AG09319 (cell line): ENCODE measurements at places on chromosomes 2 and 18.
A peak's percentile ranks its signal among the peaks of the same experiment; 100 is the strongest.

DNA sequence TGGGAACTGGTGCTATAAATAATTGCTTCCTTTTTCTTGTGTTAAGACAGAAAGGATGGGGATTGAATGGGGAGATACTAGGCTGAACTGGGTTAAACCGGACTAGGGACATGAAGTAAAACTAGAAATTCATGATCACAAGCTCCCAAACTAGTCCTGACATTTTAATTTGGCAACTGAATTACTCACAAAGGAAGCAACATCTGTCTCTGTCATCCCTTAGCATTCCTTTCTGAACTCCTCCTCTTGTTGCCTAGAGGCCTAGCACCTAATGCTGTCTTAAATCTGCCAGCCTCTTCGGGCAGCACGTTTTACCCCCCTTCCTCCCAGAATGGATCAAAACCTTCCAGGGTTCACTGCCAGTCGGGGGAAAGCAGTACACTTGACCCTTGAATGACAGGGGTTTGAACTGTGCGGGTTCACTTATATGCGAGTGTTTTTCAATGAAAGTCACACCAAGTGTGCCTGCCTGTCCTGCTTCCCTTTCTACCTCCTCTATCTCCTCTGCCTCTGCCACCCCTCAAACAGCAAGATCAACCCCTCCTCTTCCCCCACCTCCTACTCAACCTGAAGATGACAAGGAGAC, 8.2 kb downstream of the KCTD1 start:
- no peak for DNase-seq

DNA sequence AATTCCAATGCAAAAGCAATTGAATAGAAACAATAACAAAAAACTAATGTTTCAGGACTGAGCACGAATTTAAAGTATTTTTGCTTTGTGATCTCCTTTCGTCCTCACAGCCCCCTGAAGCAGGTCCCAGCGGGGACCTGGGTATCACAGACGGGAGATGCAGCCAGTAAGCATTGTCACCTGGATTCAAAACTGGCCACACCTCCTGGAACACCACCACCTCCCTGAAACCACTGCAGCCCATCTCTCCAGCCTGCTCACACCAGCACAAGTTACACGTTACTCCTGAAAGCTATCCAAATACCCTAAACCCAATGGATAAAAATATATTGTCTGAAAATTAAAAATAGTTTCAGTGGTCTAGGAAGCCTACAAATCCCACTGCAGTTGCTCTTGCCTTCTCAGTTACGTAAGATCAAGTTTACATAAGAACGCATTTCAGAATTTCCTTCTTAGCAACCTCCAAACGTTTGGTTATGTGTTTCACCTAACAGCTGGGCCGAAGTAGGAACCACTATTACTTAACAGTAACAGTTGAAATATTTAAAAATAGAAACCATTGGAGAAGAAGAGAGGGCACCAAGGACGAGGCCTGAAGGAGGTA, 178.0 kb downstream of the HDAC4 start:
- DNase-seq: no peak

DNA sequence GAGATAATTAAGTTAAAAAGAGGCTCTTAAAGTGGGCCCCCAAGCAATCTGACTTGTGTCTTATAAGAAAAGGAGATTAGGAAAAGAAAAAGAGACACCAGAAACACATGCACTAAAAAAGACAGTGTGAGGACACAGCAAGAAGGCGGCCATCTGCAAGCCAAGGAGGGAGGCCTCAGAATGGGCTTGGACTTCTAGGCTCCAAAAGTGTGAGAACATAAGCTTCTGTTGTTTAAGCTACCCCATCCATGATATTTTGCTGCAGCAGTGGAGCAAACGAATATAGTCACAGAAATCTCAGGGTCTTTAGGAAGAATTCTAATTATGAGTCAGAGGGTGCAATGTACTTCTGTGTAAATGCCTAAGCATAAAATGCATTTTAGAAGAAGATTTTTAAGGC, 399.3 kb upstream of the MMADHC start:
- DNase-seq: no peak

DNA sequence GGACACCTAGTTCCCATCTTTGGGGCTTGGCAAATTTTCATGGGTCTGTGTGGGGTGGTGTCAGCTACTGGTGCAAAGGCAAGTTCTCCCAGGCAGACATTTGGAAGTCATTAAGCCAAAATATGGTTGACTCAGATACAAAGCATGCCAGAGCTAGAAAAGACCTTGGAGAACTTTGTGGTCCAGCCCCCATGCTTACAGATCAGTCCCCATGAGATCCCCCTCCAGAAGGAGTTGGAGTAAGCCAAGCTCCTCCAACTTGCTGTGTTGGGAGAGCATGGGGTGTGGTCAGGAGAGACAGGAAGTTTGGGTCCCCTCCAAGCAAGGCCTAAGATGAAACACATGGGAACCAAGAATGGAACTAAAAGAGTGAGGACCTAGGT, 224.5 kb downstream of the CYP26B1 start:
- DNase-seq: peak; percentile 82

DNA sequence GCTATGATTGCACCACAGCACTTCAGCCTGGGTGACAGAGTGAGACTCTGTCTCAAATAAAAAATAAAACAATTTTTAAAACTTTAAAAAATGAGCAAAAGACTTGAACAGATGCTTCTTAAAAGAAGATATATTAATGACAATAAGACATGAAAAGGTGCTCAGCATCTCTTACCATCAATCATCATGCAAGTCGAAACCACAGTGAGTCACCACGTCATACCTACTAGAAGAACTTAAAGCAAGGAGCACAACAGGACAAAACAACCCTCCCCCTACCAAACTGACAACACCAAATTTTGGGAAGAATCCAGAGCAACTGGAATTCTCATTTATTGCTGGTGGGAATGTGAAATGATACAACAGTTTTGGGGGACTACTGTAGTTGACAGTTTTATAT, 251.6 kb downstream of the BCL2 start:
- no peak for DNase-seq

DNA sequence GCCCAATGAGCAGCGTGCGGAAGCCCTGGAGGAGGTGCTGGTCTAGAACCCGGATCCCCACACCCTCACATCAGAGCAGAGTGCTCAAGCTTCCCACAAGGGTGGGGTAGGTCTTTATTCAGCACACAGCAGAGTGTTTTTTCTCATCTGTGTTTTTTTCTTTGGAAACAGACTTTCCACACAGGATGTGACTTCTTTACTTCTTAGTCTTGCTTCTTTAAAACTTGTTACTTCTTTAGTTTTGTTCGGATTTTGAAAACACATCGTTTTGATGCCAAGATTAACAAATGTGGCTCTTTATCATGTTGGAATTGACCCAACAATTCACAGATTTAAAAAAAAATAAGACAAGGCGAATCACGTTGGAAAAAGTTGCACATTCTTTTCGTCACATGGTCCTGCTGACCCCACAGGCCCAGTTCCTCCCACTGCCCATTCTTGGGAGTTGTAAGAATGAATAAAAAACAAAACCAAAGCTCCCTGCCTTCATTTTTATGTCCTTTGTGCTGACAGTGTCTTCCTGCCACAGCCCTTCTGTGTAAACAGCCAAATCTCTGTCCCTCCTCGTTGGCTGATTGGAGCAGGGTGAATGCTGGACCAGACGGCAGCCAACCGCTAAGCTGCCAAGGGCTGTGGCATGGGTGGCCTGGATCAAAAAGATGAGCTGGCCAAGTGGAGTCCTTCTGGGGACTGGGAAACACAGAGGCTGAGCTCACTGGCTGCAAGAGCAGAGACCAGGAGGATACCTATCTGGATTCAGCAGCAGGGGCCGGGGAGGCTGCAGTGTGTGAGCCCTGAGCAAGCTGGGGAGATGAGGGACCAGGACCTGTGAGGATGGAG, 81.6 kb downstream of the TWIST2 start:
- DNase-seq: no peak
